ENCODE measurements at places on chromosomes 2 and 18.

GRCh38 chr18:67265464-67266245 lies 250.9 kb downstream of the DSEL start:
- DNase-seq = peak; percentile 21

- DNase-seq = no peak
Observed at GRCh38 chr2:144230448-144231085, 289.4 kb downstream of the ZEB2 start.

DNA sequence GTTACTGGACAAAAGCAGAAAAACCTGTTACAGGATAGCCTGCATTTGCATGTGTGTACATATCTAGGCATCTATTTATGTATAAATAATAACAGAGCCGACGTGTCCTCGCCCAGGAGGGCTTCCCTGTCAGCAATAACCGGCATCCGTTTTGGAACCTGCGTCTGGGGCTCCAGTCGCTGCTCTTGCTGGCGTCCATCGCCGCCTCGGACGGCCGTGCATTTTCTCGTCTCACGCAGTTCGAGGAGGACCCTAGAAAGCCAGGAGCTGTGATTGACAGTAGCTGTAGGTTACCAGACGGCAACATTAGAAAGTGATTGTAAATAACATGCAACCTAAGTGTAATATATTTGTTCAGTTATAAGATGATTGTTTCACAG lies 132.6 kb downstream of the NFATC1 start:
- no peak for DNase-seq

GRCh38 chr2:189164746-189165145 lies 14.8 kb downstream of the COL5A2 start:
- DNase-seq = no peak

DNA sequence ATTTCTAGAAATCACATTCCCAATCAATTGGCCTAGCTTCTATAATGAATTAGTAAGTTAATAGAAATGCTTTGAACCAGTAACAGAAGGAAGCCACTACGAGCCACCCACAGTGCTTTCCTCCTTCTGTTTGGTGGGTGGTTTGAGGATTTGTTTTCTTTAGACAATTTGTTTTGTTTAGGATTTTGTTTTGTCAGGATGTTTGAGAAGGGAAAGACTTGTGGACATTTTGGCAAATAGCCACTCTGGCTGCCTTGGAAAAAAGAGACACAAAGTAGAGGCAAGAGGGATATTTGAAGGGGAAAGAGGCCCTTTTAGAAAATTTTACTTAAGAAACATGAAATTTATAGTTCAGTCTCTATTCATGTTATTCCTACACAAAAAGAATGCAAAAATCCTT lies 47.7 kb downstream of the TANK start:
- DNase-seq = no peak

DNA sequence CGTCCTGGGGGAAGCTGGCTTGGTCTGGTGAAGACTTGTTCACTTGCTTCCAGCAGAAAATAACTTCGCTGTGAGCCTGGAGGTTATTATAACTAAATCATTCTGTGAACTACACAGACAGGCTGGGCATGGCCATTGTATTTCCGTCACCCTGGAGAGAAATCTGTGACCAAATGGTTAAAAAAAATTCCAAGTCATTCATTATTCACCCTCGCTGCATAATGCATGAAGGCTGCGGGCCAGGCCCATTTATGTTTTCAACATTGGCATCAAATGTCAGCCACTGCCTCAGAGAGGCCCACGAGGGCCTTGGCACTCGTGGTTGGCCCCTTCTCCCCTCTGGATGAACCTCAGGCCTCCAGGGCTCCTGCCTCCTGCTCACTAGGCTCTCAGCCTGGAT lies 57.7 kb downstream of the RRM2 start:
- no peak for DNase-seq

DNA sequence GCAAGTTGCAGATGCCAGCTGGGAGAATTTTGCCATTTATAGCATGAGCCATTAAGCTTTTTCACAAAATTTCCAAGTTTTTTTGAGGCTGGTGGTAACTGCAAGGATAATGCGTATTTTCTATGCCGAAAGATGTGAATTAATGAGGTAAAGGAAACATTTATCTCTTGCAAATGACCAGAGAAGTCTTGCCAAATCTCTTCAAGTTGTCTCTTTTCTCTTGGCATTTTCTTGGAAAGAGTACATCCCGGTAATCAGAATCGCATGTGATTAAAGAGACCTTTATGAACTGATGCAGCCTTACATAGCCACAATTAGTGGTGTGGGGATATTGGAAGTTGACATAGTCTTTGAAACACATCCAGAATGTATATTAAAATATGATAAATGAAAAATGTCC lies 136.5 kb upstream of the MMADHC start:
- no peak for DNase-seq

DNA sequence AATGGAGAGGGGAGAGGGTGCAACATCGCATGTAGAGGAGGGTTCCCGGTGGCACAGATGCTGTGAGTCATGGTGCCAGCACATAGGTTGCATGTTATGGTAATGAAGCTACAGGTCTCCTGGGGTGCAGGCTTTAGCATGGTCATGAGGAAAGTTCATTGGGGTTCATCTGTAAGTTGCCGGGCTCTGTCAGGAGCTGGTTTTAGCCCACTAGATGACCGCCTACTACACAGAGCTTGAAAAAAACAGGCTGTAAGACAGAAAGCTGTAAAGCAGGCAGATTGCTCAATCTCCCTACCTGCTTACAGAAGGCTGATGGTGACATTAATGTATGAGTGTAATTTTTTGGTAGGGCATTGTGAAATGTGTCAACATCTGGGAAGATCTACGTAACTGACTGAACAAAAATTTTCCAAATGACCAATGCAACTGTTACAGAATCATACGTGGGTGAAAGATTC lies 23.9 kb downstream of the DYSF start:
- no peak for DNase-seq

DNA sequence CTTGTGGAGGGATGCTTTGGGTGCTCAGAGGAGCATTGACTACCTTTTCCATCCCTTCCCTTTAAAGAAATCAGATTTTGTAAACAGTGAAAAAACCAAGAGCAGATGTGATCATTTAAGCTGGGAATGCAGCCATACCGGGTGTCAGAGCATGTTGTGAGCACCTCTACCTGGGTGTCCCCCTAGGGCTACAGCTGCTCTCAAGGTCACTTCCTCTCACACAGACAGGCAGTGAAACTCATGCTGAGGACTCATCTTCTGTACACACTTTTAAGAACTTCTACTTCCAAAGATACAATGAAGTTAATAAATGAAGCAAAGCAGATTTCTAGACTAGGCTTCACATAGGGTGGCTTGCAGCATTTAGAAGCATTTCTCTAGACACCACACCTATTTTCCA lies 48.4 kb upstream of the FRZB start:
- DNase-seq = no peak

- no peak for DNase-seq
Observed at GRCh38 chr2:38835990-38836389, 39.7 kb downstream of the DHX57 start.

DNA sequence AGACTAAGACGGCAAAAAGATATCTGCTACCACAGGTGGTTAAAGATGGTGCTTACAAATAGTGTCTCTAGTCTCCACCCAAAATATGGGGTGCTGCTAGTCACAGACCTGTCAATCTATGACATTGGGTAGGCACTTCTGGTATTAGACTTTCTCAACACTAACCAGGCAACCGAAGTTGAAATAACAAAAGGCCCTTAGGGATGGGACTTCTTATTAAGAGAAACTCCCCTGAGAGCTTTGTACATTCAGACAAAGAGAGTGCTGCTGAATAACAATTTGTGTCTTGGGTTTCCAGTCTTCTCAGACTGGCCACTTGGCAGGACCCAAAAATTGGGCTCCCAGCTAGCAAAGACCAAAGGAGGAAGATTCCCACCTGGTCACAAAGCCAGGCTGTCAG lies 310.0 kb downstream of the CNTNAP5 start:
- DNase-seq = no peak

DNA sequence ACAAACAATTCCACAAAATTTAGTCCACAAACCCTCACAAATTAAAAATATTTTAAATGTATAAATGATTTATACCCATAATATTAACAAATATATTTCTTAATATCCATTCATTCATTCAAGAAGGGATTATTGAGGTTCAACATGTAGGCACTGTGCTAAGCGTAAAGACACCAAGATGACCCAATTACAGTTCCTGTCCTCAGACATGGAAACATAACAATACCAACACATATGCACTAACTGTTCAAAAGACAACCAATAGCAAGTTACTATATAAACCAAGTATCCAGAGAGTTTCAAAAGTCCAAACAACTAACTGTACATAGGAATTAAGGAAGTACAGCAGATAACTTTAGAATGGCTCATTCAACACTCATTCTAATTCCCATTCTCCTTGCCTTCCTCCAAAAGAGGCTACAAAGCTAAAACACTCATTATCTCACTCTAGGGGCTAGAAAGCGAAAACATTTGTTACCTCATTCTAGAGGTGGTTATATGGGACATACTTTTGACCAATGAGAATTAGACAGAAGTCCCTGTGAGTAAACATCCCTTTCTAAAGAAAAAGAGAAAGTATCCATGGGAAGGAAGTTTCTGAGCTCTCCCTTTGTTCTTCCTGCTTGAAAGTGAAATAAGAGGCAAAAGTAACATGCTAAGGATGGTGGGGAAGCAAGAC lies 292.4 kb downstream of the ZEB2 start:
- DNase-seq = no peak

GRCh38 chr18:44767807-44768206 lies 87.1 kb downstream of the SETBP1 start:
- DNase-seq = no peak

DNA sequence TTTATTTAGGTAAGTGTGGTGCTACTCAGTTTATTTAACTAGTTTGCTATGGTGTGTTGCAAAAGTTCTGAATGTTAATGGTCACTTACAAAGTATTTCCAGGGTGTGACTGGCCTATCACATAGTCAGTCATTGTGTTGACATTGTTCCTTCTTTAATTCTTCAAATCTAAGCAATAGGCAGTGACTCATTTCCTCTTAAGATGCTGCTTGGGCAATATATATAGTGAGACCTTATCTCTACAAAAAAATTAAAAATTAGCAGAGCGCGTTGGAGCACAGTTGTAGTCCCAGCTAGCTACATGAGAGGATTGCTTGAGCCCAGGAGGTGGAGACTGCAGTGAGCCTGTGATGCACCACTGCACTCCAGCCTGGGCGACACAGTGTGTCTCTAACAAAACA lies 5.8 kb upstream of the CCDC88A start:
- DNase-seq = peak; percentile 45

DNA sequence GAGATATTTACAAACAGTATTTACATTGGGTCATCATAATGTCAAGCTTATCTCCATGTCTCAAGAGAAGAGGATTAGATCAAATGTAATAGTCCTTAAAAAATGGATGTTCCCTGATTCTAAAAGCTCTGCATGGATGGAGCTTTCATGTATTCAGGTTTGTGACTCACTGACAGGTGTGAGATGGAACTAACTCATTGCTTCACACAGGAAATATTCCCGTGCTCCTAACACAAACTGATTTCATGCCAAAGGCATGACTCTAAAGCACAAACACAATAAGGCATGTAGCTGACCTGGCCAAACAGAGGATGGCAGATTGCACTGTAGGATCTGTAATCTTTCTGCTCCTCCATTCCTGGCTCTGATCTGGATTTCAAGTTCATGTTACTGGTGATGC lies 110.0 kb downstream of the ALK start:
- no peak for DNase-seq

DNA sequence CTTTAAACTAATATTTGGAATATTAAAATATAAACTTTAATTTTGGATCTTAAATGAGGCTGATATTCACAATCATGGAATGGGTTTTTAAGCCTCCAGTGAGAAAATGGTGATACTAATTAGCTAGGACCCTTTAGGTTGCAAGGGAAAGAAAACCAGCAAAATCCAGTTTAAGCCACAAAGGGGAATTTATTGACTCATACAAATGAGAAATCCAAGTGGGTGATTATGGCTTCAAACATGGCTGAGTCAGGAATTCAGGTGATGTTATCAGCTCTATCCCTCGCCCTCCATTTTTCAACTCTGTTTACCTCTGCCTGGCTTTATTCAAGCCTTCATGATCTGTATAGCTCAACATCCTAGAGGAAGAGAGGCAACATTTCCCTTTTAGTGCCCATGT lies 75.3 kb upstream of the DLX2 start:
- DNase-seq = no peak

DNA sequence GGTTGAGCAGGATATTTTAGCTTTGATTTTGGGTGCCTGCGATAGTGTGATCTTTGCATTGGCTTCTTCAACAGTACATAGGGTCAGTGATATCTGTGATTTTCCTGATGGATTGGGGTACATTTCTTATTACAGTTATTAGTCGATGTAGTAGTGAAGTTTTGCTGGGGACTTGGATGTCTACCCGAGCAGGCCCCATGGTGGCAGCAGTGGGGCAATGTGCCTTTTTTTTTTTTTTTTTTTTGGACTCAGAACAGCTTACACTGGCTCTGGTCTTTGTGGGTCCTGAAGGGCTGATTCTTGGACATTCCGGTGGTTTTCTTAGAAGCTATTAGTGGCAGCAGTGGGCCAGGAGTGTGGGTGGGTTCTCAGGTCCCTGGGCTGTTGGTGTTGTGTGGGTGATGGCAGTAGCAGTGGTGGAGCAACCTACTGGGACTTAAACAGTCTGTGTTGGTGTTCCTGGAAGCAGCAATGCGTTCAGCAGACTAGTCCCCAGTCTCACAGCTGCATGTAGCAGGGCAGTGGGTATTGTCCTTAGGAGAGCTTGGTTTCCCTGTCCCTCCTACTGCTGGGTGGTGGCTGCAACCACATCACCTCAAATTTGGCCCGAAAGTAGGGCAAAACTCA lies 53.7 kb upstream of the SLC4A10 start:
- DNase-seq = no peak

- DNase-seq = no peak
Observed at GRCh38 chr2:157418239-157418641, 25.6 kb downstream of the CYTIP start.

- DNase-seq = no peak
Observed at GRCh38 chr18:35578481-35578880, 3.1 kb upstream of the GALNT1 start.

GRCh38 chr18:35470435-35470834 lies 27.3 kb downstream of the INO80C start:
- no peak for DNase-seq

GRCh38 chr2:128380961-128381938 lies 62.6 kb upstream of the HS6ST1 start:
- DNase-seq = peak; percentile 71

DNA sequence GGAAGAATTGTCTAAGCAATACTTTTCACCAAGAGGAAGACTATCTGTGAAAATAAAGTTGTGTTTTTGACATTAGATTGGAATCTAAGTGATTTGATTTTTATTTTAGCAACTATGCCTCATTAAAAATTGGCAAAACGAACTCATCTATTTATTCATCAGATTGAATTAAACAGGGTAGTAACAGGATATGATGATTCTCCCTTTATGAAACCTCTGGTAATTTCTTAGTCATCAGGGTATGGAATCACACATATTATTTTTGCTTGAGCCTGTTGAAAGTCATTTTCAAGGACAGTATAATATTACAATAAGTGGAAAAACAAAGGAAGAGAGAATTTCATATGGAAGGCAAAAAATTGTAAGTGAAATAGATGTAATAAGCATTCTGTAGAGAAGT lies 22.0 kb downstream of the ZNF804A start:
- DNase-seq = no peak

GRCh38 chr18:35114305-35114704 lies 73.1 kb downstream of the MAPRE2 start:
- DNase-seq = no peak

All from hepatic stellate cell (primary cell).